ENCODE measurements at places on chromosomes 16 and 17.

DNA sequence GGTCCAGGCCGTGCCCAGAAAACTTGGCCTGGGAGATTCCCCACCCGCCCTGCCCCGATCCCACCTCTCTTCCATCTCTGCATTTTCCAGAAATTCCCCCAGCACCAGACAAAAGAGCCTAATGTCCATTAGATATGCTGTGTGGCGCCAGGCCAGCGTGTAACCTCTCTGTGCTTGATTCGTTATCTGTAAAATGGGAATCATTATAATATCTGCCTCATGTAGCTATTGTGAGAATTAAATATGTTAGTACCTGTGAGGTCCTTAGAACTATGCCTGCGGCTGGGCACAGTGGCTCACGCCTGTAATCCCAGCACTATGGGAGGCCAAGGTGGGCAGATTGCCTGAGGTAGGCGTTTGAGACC is 33.6 kb upstream of the IL21R start:
- no peak for DNase-seq

GRCh38 chr16:11792410-11793241 is 4.4 kb downstream of the ZC3H7A start:
- DNase-seq, result no peak

- no peak for DNase-seq
Measured at GRCh38 chr17:5708344-5708743, 124.0 kb upstream of the NLRP1 start.

GRCh38 chr16:84531671-84532111 is 27.2 kb upstream of the MEAK7 start:
- DNase-seq, result no peak

DNA sequence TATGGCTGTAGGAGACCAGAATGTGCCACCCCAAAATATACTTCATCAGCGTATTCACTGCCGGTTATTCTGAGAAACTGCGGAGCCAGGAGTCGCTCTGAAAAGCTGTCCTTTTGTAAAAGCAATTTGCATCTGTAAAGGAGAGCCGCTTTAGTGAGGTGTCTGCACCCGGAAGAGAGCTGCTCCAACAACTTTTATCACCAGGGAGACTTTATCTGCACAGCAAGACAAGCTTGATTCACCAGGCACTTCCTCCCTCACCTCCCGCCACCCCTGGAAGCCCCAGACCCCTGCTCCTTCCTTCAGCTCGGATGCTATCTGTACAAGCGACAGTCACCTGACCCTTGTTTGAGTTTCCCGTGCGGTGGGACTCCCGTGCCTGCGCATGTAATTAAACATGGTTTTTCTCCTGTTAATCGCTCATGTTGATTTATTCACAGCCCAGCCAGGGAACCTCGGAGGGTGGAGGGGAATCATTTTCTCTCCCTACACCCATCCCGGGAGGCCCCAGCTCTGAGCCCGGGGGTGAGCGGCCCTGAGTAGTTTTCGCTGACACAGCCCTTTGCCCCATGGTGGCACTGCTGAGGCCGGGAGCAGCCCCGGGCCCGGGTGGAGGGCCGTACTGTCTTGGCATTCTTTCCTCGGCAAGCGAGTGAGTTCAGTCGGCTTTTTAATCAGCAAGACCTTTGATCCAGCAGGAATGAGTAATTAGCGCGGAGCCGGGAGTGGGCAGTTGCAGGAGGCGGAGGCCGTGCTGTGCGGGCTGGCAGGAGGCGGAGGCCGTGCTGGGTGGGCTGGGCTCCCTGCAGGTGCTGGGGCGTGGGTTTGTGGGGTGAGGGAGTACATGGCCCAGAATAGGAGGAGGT is 222.7 kb upstream of the CIBAR2 start:
- DNase-seq, result no peak

GRCh38 chr16:49854796-49855203 is 1.1 kb downstream of the ZNF423 start:
- peak; percentile 41 for DNase-seq

- DNase-seq, result no peak
Measured at GRCh38 chr16:2145843-2146242, 2.6 kb upstream of the RAB26 start.

DNA sequence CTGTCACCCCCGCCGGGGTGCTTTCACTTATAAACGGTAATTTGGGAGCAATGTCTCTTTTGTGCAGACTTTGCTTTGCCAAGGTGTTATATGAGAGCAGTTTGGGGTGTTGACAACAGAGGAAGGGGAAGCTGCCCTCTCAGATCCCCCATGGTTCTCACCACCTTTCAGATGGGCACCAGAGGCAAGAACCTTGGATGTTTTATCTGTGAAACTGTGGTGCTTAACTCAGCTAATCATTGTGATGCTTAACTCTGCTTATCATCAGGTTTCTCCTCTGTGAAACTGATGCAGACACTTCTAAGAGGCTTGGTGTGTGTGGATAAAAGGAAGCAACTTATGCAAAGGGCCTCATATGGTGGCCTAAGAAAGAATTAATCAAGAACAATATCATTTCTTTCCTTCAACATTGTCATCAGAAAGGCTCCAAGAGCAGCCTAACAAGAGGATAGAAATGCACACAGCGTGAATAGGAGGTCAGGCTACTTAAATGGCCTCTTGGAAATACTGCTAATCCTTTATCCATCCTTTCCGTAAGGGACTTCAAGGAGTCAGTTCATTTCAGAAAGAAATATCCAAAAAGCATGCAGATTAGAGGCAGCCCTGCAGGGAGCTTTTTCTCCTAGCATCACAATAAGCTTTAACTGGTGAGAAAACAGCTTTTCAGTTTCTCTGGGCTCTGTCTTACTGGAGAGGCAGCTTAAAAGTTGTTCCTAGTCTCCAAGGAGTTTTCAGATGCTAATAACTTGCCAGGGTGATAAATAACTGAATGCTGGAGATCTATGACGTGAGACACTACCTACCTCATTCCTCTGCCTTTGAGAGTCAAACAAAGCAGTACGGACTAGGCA is 55.1 kb upstream of the CLEC3A start:
- DNase-seq, result no peak

- no peak for DNase-seq
Measured at GRCh38 chr16:2968368-2968737, 795 bp upstream of the PAQR4 start.

DNA sequence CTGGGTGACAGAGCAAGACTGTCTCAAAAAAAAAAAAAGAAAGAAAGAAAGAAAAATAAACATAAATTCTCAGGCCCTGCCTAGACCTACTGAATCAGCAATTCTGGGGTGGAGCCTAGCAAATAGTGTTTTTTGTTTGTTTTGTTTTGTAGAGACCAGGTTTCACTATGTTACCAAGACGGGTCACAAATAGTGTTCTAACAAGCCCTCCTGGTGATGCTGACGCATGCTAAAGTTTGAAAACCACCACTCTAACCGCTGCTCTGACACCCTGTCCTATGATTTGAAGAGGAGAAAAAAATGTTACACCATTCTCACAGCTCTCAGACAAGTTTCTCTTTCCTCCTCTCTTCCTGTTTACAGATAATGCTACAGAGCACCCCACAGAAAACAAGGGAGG is 1.5 kb downstream of the MRPL10 start:
- DNase-seq, result no peak

DNA sequence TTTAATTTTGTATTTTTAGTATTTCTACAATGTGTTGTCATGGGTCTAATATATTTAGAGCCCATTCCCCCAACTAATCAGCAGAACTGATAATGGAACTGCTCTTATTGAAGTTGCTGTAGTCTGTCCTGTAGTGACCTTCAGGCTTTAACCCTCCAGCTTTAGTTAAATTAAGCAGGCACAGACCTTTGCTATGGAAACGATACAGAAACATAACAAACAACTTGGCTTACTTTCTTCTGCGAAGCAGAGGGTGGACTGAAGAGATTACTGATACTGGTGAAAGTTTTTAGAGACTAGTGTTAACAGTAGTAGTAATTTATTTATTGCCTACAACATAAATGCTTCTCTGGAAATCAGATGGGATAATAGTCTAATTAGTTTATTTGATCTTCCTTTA is 61.4 kb downstream of the NFATC3 start:
- DNase-seq, result no peak

- DNase-seq, result no peak
Measured at GRCh38 chr16:84387021-84387420, 18.7 kb downstream of the ATP2C2 start.

- DNase-seq, result no peak
Measured at GRCh38 chr16:12739738-12740137, 63.9 kb downstream of the CPPED1 start.

DNA sequence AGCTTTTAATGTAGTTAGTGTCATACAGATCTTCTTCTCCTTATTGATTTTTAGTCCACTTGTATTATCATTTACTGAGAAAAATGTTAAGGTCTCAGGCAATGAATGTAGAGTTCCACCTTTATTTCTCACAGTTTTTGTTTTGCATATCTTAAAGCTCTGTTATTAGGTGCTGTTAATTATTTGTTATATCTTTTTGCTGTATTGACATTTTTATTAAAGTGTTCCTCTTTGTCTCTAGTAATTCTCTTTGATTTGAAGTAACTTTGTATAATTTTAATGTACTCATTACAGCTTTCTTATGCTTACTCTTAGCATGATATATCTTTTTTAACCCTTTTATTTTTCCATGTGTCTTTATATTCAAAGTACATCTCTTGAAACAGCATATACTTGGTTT is 22.4 kb upstream of the USP43 start:
- DNase-seq, result no peak

- peak; percentile 31 for DNase-seq
Measured at GRCh38 chr16:80968386-80969113, 38.1 kb downstream of the CMC2 start.

- no peak for DNase-seq
Measured at GRCh38 chr17:72967977-72968585, 124.4 kb downstream of the SLC39A11 start.

DNA sequence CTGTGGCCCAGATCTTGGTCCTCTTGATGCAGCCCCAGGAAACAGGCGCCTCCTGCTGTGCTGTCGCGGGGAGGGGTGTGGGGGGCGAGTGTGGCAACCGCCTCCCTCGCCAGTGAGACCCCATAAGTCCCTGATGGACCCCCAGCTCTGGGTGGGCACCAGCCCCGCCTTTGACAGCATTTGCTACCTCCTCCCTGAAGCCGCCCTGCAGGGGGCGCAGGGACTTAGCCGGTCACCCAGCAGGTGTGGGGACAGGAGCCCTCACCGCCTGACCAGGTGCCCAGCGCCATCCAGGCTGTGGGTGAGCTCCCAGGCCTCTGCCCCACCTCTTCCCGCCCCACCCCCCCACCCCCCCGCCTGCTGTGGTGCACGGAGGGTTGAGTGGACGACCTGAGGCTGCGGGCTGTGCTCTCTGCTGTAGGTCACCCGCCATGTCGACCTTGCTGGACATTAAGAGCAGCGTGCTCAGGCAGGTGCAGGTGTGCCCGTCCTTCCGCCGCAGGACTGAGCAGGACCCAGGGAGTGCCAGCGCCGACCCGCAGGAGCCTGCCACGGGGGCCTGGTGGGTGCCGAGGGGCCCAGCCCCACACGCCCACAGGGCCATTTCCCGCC is 4.8 kb downstream of the BAIAP3 start:
- no peak for DNase-seq

DNA sequence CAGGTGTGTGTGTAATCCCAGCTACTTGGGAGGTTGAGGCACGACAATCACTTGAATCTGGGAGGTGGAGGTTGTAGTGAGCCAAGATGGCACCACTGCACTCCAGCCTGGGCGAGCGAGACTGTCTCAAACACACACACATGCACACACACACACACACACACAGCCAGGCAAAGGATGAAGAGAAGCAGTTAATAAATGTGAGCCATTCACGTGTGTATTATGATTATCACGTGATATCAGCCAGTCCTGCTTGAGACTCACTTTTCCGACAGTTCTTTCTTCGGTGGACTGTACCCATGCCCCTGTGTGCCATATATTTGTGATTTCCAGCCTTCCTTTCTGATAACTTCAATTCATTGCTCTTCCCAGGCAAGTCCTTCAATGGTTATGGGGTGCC is 119.3 kb downstream of the PRKCB start:
- DNase-seq, result no peak

Measured in fibroblast of skin of abdomen (primary cell).